GM12891 (cell line): ENCODE measurements at places on chromosomes 7 and 10.

GRCh38 chr10:132554053-132554990 lies 16.7 kb downstream of the INPP5A start:
- DNase-seq, result no peak

DNA sequence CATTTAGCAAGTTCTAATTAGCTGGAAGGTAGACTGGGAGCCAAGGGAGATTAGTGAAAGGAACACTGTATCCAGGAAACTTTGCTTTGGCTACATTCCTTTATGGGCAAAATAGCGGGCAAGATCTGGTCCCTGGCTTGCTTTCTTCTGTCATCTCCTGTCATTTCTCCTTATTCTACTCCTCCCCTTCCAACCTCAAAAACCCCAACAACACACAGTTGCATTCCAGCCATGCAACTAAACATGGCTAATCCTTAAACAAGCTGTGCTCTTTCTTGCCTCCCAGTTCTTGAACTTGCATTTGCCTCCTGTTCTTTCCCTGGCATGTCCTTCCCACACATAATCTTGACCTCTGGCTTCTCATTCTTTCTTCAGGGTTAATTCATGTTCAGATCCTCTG lies 59.5 kb upstream of the CDCA7L start:
- DNase-seq, result no peak

GRCh38 chr10:80988755-80989154 lies 451.1 kb downstream of the SH2D4B start:
- DNase-seq, result no peak

- no peak for DNase-seq
Observed at GRCh38 chr7:118583641-118584040, 359.1 kb downstream of the ANKRD7 start.

- DNase-seq, result no peak
Observed at GRCh38 chr7:153524070-153524601, 528.1 kb upstream of the DPP6 start.

DNA sequence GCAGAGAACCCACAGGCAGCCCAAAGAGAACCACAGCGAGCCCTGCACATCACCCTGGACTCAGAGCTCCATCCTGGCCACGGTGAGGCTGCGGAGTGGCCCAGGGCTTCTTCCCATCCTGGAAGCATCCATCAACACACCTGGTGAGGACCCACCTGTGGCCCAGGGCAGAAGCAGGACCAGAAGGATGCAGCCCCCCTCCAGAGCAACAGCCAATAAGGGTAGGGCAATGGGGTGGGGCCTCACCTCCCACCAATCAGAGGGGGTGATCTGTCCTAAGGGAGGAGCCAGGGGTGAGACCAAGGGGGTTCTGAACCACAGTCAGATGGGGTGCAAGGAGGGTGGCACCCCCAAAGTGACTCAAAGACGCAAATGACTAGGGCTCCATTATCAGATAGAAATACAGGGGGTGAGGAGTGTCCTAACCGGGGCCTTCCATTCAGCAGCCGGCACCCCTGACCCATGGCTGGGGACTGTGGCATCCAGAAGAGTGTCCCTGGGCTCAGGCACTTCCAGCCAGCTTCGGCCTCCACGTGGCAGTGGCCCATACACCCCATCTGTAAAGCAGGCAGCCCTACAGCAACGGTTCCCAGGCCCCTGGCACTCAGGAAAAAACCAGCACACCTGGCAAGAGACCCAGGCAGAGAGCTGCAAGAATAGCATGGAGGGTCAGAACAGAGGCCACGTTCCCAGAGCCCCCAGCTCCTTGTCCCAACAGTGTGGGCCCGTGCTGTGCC lies 36.9 kb downstream of the STK32C start:
- no peak for DNase-seq

GRCh38 chr7:52285689-52286088 lies 749.7 kb upstream of the POM121L12 start:
- no peak for DNase-seq

- DNase-seq, result no peak
Observed at GRCh38 chr10:11448545-11449244, 162.8 kb downstream of the USP6NL start.
